ENCODE measurements at places on chromosomes 2 and 18. TPM values are rescaled to one million over a fixed set of nuclear protein-coding genes. Genes with fewer than 3 reads are reported as not detected.

- DNase-seq: no peak
Observed at GRCh38 chr18:42182728-42183700, 228.0 kb downstream of the PIK3C3 start.

- no peak for DNase-seq
Observed at GRCh38 chr2:129805899-129806298, 173.6 kb upstream of the RAB6C start.

DNA sequence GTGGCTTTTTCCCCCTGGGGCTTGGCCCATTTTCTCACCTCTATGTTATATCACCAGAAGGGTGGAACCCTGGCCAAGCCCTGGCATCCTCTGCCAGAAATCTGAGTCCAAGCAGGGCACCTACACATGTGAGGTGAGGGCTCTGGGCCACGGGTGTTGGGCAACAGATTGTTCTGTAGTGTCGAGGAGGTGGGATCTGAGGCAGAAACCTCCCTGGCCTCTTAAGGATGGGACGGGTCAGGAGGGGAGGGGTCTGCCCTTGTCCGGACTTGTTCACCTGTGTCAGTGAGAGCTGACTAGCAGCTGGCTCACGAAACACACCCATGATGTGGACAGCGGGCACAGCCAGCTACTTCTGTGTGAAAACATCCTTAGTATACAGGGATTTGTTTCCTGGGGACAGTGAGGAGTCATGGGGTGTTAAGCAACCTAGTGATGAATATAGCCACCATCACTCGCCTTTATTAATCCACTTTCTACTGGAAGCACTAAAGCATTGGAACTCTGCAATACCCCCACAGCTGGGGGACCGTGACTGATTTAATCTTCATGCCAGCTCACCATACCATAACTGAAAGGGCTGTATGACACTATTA is 35.6 kb downstream of the EPAS1 start:
- DNase-seq: no peak

GRCh38 chr2:113850687-113851086 is 39.2 kb upstream of the ACTR3 start:
- DNase-seq: no peak

DNA sequence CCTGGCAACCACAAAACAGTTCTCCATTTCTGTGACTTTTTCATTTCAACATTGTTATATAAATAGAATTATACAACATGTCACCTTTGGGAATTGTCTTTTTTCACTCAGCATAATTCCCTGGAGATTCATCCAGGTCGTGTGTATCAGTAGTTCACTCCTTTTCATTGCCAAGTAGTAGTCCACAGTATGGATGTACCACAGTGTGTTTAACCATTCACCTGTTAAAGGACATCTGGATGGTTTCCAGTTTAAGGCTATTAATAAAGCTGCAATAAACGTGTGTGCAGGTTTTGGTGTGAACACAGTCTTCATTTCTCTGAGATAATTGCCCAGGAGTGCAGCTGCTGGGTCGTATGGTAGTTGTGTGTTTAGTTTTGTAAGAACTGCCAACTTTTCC is 35.7 kb downstream of the COPS7B start:
- DNase-seq: no peak

- DNase-seq: no peak
Observed at GRCh38 chr2:23293063-23293462, 91.9 kb upstream of the KLHL29 start.

DNA sequence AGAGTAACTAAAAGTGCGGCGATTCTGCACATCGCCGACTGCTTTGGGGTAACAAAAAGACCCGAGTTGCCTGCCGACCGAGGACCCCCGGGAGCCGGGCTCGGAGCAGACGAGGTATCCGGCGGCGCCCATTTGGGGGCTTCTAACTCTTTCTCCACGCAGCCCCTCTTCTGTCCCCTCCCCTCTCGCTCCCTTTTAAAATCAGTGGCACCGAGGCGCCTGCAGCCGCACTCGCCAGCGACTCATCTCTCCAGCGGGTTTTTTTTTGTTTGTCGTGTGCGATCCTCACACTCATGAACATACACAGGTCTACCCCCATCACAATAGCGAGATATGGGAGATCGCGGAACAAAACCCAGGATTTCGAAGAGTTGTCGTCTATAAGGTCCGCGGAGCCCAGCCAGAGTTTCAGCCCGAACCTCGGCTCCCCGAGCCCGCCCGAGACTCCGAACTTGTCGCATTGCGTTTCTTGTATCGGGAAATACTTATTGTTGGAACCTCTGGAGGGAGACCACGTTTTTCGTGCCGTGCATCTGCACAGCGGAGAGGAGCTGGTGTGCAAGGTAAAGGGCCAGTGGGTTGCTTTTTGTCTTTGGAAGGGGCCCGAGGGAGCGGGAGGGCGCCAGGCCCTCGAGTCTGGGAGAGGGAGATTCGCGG is 1.4 kb downstream of the TRIB2 start:
- no peak for DNase-seq

GRCh38 chr2:241818229-241818942 is 9.4 kb downstream of the NEU4 start:
- no peak for DNase-seq

DNA sequence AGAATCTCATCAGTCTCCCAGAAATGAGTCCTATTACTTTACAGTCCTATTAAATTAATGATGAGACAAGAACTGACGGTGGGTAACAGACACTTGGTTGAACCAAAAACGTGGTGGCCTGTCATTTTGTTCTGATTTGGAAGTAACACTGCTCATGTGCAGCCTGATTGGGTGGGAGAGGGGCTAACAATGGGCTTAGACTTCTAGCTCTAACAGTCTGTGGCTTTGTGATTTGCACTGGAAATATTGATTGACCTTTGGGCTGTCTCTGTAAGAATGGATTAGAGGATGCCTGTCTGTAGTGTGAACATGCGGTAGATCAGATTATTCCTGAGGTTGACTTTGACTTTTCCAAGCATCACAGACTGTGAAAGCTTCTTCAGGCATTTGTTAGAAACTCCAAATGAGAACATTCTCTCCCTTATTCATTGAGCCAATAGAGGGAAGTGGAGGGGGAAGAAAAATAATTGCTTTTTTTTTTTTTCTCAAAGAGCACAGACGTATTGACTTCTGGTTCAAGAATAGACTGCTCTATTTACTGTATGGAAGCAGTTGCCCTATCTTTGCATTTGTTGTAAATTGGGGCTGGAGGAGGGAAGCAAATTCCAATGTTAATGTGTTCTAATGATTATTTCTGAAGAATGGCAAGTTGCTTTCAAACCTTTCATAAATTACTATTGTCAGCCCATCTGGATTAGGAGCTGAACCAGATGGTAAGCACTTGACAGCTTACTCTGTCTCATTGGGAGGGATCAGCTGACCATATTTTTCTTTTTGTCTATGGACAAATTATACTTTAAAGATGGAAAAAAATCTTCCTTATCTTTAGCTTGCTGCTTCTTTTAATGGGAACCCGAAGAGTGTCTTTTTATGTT is 85.8 kb upstream of the TTN start:
- DNase-seq: no peak

- peak; percentile 9 for DNase-seq
Observed at GRCh38 chr18:66428795-66429194, 175.1 kb downstream of the CDH19 start.

DNA sequence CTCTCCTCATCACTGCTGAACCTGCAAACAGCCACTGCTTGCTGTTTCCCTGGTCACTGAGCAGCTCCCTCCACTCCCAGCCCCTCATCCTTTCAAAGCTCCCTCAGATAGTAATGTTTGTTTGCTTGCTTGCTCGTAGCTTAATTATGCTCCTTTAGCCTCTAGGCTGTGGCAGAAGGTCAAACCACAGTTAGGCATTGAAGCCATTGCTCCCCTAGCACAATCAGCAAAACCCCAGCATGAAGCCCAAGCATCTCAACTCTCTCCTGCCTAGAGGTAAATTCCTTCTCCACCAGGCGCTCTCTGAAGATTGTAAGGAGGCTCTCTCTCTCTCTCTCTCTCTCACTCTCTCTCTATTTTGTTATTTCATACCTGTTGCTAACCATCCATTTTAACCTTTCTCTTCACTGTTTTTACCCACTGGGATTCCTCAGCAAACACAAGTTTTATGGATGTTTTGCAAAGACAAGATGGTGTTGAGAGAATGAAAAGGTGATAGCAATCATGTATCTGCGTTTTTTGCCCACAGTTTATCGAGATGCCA is 135.9 kb upstream of the HNRNPA3 start:
- DNase-seq: no peak

- DNase-seq: no peak
Observed at GRCh38 chr2:126660971-126661370, 5.0 kb downstream of the GYPC start.

DNA sequence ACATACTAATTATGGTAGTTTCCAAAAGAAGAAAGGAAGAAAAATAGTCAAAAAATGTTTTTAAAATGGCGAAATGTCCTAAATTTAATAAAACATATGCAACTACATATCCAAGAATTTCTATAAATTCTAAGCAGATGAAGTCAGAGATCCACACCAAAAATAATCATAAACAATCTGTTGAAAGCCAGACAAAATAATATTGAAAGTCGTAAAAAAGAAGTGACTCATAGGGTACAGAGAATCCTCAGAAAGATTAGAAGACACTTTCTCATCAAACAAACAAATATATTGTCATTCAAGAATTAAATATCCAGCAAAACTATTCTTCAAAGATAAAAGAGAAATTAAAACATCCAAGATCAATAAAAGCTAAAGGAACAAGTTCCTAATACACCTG is 281.4 kb upstream of the ZNF804A start:
- DNase-seq: no peak

- no peak for DNase-seq
Observed at GRCh38 chr2:207226671-207227061, 60.9 kb upstream of the KLF7 start.

GRCh38 chr2:30584116-30584515 is 137.1 kb downstream of the LCLAT1 start:
- DNase-seq: no peak

DNA sequence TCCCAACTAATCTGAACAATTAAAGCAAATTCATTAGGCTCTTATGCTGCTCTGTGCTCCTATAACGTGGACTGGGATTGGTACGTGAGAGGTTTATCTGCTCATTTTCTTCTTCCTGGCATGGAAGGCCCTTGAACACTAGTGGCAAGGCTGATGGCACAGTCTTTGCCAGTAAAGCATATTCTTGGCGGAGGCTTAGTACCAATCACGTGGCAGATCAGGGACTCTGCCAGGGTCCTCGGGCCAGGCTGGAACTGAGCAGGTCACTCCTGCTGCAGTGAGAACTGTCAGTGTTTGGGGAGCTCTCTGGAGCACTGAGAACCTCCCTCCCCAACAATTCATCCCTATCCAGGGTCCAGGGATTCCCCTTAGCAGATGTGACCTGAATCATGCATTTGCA is 3.7 kb upstream of the ALPK2 start:
- no peak for DNase-seq

DNA sequence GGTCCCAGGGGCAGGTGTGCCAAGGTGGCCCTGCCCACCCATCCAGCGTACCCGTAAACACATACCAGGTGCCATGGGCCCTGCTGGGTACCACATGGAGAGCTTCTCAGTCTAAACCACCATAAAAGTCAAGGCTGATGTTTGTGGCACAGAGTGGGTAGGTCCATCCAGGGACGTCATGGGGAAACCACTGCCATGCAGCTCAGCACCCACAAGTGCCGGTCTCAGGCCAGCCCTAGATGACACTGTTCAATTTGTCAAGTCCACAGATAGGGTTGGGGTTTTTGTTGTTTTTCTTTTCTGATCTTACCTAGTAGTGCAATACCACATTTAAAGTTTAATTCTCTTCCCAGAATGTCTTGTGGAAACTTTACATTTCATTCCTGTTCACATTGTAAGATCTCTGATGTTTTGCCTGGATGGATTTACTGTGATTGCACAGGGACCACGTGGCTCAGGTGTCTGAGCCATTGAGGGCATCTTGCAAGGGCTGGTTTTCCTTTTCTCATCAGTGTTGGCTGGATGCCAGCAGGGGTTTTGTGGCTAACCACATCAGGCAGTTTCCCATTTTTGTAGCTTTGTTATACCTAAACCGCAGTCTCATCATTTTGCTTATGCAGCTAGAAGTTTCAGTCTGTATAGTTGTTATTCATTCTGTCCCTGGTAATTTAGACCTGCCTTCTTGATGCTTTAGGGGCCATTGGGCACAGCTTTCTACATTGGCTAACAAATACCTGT is 64.7 kb downstream of the STK25 start:
- no peak for DNase-seq

- DNase-seq: no peak
Observed at GRCh38 chr2:26870585-26871095, 22.7 kb downstream of the DPYSL5 start.

DNA sequence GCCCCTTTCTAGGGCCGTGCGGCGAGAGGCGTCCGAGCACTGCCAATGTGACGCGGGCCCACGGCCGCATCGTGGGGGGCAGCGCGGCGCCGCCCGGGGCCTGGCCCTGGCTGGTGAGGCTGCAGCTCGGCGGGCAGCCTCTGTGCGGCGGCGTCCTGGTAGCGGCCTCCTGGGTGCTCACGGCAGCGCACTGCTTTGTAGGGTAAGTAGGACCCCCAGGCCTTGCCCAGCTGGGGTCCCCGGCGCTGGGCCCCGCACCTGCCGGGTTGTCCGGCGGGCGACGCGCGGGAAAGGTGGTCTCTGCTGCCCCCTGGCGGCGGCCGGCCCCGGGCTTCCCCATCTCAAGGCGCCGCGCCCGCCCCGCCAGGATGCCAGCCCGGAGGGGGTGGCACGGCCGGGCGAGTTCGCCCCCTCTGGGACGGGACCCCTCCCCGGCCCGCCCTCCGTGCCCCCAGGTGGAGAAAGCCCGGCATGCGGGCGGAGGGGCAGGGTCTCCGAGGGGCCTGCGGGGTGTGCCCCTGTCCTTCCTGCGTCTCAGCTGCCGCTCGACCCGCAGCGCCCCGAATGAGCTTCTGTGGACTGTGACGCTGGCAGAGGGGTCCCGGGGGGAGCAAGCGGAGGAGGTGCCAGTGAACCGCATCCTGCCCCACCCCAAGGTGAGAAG is 1.9 kb downstream of the PRSS56 start:
- no peak for DNase-seq

The RAB27B gene
- polyA plus RNA-seq: 13.6 TPM

The PARD6G gene
- polyA plus RNA-seq: 18.9 TPM

The SLC1A4 gene
- 92.7 TPM for polyA plus RNA-seq

The ADD2 gene
- 65.7 TPM for polyA plus RNA-seq

The MZT2B gene
- 252 TPM for polyA plus RNA-seq

Measured in spinal cord (tissue), 10 donors.